Jurkat, Clone E6-1 (cell line): ENCODE measurements at places on chromosomes 5 and 9.

DNA sequence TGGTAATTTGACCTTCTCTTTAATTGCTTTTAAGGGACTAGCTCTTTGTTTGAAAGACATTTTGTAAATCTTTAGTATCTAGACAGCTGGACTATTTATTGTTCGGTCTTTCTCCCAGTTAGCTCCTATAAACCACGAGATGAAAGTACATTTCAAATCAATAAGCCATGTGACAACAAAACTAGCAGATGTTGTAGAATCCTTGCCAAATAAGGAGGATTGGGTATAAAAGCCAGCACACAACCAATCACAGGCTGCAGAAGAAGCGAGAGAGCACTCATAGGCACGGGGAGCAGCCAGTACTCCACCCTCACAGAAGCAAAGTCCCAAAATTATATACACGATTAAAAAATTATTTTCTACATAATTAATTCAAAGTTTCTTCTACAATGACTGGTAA, 8.1 kb upstream of the OMD start:
- DNase-seq, result no peak

DNA sequence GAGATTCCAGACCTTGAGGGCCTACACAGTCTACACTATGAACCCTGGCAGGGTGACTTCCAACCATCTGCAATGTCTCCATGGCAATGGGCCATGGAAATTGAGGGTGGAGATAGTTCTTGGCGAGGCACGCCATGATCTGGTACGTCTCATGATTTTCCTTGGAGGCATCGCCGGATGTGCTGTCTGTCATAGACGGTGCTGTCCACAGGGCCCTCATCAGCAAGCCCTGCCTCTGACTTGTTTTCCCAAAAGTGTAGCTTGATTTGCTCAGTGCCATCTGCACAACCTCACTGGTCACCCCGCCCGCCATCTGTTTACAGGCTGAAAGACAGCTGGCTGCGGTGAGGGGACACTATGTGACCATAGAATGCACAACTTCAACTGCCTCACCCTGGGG, 73.5 kb downstream of the BOD1 start:
- no peak for DNase-seq

DNA sequence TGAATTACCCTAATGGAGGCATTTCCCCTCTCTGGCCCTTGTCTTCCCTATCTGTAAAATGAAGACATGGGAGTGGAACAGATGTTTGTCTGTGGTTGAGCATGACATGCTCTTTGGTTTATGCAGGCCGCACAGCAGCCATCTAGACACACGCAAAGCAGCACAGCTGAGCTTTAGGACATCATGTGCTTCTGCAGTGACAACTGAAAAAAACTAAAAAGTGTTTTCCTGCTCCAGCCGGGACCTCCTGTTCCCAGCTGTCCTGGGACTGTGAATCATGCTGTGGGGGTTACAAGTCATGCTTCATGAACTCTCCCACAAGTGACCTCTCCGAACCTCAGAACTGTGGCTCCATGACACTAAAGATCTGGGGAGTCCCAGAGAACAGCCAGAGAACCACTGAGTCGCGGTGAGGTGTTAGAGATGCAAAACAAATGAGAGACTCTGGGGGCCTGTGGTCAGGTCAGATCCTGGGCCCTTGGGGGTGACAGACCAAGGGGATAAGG, 1.7 kb downstream of the SMIM3 start:
- peak; percentile 88 for DNase-seq

DNA sequence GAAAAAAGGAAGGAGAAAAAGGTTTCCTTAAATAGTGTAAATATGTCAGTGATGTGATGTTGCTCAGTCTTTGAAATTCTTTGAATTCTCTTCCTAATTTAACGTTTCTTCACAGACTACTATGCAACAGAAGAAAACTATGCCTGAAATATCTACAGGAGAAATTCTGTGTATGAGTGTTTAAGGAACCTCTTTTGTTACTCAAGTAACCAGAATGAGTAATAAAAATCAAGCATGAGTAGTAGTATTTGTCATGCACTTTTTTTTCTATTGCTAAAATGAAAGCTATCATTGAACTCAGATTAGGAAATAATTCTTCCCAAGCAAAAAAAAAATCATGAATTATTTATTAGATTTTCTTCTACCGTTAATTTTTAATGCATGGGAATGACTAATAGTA, 20.3 kb upstream of the THG1L start:
- no peak for DNase-seq

DNA sequence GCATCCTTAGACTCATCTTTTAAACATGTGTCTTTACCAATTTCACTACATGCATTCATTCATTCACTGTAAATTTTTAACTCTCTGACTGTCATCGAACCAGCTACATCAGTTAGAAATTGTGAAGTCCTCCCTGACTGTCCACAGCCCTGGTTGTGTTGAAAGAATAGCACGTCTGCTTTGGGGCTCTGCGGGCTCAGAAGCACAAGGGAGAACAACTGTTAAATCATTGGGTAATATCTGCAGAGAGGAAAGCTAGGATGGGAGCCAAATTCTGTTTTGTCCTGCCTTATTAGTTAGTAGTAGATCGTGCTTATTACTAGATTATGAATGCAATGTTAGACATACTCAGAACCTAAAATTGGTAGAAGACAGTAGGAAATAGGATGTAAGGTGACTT, 26.3 kb upstream of the FAM120AOS start:
- no peak for DNase-seq

DNA sequence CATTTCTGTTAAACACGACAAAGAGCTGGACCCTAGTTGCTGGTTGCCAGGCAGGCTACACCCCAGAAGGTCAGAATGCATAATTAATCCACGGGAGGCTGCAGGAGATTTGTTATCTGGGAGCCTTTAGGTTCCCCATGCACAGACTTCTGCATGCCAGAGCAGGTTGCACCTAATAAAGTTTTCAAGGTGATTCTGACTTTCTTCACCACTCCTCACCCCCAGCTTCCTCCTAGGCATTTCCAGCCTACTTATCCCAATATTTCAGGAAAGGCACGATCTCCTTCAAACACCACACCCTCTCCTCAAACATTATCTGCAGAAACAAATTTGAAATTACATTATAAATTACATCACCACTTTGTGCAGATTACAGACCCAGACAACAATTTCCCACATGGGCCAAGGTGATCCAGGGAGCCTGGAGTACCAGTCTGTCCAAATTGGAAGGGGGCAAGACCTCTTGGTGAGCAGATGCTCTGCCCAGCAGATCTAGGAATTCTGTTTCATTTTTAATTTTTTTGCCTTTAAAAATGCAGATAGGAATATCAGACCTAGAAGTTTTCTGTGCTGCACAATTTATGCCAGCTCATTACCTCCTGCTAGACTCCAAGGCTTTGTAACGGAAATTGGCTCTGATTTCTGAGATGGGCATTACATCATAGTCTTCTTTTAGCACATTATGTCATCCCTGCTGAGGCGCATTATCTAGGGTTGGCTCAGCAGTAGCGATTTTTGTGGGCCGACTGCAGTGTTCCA, 363.4 kb upstream of the SLC30A5 start:
- no peak for DNase-seq

GRCh38 chr9:15293804-15294316, 13.2 kb downstream of the TTC39B start:
- no peak for DNase-seq

DNA sequence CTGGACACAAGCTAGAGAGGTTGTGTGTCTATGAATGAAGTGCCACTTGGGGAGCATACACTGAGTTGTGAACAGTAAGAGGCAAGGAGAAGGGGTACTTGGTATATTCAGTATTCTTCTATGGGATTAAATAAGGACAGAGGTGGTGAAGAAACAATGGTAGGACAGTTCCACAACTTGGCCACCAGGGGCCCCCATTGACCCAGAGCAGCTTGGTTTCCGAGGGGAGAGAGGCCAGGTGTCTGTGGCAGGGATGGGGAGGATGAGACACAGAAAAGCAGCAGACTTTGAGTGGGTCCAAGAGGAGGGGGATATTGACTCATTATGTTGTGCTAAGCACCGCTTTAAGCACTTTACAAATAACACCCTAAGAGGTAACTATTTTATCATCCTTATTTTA, 220.6 kb downstream of the MELK start:
- no peak for DNase-seq

- peak; percentile 19 for DNase-seq
Observed at GRCh38 chr9:37030611-37030939, 3.5 kb downstream of the PAX5 start.

GRCh38 chr5:104598285-104598684, 1035.7 kb upstream of the NUDT12 start:
- DNase-seq, result no peak

DNA sequence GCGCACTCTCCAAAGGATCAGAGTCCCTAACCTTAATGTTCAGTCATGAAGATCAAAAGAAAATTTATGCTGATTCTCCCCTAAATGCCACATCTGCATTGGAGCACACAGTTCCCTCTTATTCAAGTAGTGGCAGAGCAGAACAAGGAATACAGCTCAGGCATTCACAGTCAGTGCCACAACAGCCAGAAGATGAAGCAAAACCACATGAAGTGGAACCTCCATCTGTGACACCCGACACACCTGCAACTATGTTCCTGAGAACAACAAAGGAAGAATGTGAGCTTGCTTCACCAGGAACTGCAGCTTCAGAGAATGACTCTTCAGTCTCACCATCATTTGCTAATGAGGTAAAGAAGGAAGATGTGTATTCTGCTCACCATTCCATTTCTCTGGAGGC, 40.0 kb downstream of the CMYA5 start:
- DNase-seq, result peak; percentile 82

- no peak for DNase-seq
Observed at GRCh38 chr5:136028782-136029742, at the start of gene TGFBI. TSS of gene TGFBI (plus strand) at chr5:136028988. CDS start at chr5:136029056, 68 bp downstream.

GRCh38 chr5:90878549-90879196, 320.1 kb downstream of the ADGRV1 start:
- no peak for DNase-seq

- no peak for DNase-seq
Observed at GRCh38 chr5:139893873-139894272, 98.3 kb downstream of the PSD2 start.

DNA sequence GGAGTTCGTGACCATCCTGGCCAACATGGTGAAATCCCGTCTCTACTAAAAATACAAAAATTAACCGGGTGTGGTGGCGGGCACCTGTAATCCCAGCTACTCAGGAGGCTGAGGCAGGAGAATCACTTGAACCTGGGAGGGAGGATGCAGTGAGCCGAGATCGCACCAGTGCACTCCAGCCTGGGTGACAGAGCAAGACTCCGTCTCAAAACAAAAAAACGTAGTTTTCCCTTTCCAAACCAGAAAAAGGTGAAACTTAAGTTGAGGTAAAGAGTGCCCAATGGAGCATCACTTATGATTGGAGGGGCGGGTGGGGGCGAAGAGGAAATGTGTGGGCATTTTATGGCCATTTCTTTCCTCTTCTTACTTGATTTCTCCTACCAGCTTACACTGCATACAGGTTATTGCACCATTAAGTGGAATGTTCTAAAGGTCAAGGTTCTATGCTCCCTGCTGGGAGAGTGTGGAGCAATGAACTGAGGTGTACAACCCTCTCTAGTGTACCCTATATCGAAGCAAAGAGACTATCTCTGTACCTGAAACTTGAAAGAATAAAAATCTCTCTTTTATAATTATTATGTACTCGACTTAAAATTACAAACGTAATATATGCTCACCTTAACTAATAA, 136.2 kb downstream of the DEPDC1B start:
- DNase-seq, result no peak

DNA sequence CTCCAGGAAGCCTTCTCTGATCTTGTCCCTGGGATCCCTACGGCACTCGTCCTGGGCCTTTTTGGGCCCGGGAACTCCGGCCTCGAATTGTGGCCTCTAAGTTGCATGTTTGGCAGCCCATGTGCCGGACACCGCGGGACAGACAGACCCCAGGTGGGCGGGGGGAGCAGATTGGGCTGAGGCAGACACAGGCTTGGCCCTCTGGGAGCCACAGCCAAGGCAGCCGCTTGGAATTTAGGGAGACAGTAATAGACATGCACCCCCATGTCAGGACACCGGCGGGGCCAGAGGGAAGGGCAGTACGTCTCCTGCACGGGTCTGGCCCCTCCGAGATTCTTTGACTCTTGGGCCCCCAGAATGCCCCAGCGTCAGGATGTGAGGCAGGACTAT, 36.2 kb downstream of the ADAMTSL2 start:
- no peak for DNase-seq

DNA sequence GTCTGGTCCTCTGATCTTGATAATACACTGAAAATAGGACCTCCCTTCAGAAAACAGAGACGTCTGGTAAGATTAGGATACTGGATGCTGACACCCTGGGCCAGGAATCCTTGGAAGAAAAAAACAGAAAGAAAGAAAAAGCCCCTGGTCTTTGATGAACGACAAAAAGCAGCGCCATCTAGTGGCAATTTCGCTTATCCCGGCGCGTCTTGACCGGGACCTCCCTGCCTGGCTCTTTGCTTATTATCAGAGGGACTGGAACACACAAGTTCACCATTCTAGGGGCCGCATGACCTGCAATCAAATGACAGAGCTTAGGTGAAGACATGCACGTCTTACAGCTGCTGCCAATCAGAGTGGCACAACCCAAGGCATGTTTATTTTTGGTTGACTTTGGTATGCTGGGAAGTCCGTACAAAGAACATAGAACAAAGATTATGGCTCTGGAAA, 114.9 kb upstream of the NFIB start:
- peak; percentile 41 for DNase-seq

- no peak for DNase-seq
Observed at GRCh38 chr9:13726746-13727145, 447.3 kb upstream of the MPDZ start.

DNA sequence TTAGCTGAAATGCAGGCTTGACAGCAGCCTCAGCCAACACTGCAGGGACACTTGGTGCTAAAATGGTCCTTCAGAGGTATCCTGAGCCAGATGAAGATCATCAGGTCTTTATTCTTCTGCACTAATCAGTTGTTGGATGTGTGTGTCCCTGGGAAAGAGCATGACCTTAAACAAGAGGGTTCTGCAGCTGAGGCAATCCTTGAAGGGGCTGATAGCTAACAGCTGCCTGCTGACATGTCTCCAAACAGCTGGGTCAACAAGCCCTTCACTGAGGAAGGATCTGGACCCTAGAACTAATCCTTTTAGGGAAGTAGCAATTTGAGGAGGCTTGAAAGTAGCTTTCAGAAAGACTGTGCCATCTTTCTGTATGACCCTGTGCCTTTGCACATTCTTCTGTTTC, 376.3 kb upstream of the ACTBL2 start:
- no peak for DNase-seq

GRCh38 chr5:6000867-6001266, 377.5 kb downstream of the MED10 start:
- DNase-seq, result no peak

GRCh38 chr5:72242796-72243475, 77.1 kb downstream of the MRPS27 start:
- no peak for DNase-seq
